Eye (tissue), 1 donor: ENCODE measurements at places on chromosomes 16 and 17.

DNA sequence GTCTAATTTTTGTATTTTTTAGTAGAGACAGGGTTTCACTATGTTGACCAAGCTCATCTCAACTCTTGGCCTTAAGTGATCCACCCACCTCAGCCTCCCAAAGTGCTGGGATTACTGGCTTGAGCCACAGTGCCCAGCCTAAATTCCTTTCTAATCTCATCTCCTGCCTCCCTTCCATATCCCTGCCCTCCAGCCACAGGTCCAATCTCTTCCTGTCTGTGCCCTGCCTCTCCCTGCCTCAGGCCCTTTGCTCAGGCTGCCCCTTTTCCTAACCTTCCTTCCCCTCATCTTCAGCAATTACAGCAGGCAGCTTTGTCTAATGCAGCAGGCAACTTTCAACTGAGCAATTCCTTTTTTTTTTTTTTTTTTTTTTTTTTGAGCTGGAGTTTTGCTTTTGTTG is 46.8 kb downstream of the CFAP20 start:
- no peak for DNase-seq

- DNase-seq = no peak
These were observed 25.8 kb downstream of the STAT3 start for GRCh38 chr17:42362245-42362961.

- DNase-seq = no peak
These were observed 55.4 kb upstream of the SLC25A19 start for GRCh38 chr17:75344666-75345065.

DNA sequence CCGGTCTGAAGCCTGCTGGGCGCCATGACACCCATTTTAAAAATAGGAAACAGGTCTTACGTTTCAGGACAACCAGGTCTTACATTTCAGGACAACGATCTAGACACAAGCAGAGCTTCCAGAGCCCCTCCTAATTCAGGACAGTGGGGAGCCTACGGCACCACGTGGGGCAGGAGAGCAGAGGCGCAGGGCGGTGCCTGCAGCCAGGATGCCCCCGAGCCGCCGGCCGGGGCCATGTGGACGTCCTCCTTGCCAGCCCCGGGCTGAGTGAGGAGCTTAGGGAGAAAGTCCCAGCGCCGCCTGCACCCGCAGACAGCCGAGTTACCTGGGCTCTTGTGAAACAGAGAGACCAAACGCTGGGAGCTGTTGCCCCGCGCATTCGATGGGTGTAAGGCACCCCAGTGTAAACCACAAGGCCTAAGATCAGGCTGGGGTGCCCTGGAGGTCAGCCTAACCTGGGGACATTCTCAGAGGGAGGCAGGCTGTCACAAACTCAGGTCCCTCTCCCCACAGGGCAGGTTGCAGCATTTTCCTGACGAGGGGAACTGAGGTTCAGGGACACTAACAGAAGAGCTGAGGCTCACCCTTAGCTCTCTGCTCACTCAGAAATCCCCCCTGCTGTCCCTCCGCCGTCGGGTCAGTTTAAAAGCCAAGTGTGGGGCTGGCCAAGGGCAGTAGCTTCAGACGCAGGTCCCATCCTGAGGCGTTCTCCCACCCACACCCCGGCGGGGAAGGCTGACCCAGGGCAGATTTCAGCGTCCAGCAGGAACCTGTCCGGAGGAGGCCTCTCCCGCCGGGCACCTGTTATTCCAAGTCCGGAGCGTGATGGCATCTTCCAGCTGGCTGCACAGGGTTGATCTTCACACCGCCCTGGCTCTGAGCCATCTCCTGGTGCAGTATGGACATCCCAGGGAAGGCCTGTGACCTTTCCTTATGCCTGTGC is 1.8 kb upstream of the NOTUM start:
- peak; percentile 37 for DNase-seq

- no peak for DNase-seq
These were observed 4.3 kb downstream of the IL27 start for GRCh38 chr16:28502290-28502689.

- no peak for DNase-seq
These were observed 27.5 kb downstream of the ASPA start for GRCh38 chr17:3503285-3503684.
